ENCODE measurements at places on chromosomes 5 and 9. TPM values are rescaled to one million over a fixed set of nuclear protein-coding genes. Genes with fewer than 3 reads are reported as not detected.
A peak's percentile ranks its signal among the peaks of the same experiment; 100 is the strongest.

- no peaks in the 10 kb centered on the region for H3K36me3 ChIP-seq
- no peaks in the 10 kb centered on the region for H3K27me3 ChIP-seq
- no peak for DNase-seq
- no peak overlapping the region for H3K27ac ChIP-seq
- H3K4me3 ChIP-seq = no peak overlapping the region
These were observed 95.5 kb downstream of the PDE8B start for GRCh38 chr5:77305956-77306355.

DNA sequence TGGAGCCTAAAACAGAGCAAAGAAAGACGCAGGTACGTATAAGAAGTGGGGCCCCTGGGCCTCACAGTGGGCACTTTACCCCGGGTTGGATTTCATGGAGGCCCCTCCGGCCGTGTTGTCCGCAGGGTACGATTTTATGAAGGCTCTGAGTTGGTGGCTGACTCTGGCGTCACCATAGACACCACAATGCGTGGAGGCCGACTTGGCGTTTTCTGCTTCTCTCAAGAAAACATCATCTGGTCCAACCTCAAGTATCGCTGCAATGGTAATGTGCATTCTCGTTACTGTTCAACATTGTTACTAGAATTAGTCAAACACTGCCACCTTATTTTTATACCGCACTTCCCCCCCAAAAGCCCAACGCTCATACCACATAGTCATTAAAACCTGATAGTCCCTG lies 47.1 kb downstream of the THBS4 start:
- peaks cover 12% of the 10 kb centered on the region for H3K4me1 ChIP-seq
- H3K4me3 ChIP-seq = no peak overlapping the region
- H3K27ac ChIP-seq = peak overlapping the region; percentile 78
- DNase-seq = no peak
- H3K27me3 ChIP-seq = no peaks in the 10 kb centered on the region
- H3K36me3 ChIP-seq = no peaks in the 10 kb centered on the region

Gene SPATA31A3
- total RNA-seq = not detected

Gene ZNF618
- 0.11 TPM for total RNA-seq

GRCh38 chr5:534743-535671 lies 10.8 kb upstream of the SLC9A3 start:
- H3K4me1 ChIP-seq = peaks cover 2% of the 10 kb centered on the region
- peak; percentile 2 for DNase-seq
- H3K4me3 ChIP-seq = no peak overlapping the region
- H3K36me3 ChIP-seq = no peaks in the 10 kb centered on the region
- peaks cover 15% of the 10 kb centered on the region for H3K27me3 ChIP-seq
- no peak overlapping the region for H3K27ac ChIP-seq

- H3K4me3 ChIP-seq = no peak within 1 kb of the TSS
- no peaks in the 10 kb centered on the region for H3K4me1 ChIP-seq
- peaks cover 2% of the 10 kb centered on the region for H3K27me3 ChIP-seq
These were observed at the start of gene DNAH5 for GRCh38 chr5:13944560-13945199. TSS of gene DNAH5 (minus strand) at chr5:13944688. CDS start at chr5:13944438, 250 bp downstream.

Gene TNC
- total RNA-seq = 0.11 TPM

Gene CYLC2
- total RNA-seq = not detected

GRCh38 chr5:79961716-79962574 lies 29.1 kb downstream of the MTX3 start:
- no peaks in the 10 kb centered on the region for H3K36me3 ChIP-seq
- no peak for DNase-seq
- H3K27ac ChIP-seq = peak overlapping the region; percentile 93
- H3K4me1 ChIP-seq = peaks cover 32% of the 10 kb centered on the region
- H3K4me3 ChIP-seq = no peak overlapping the region

GRCh38 chr5:54832045-54832444 lies 153.3 kb downstream of the ESM1 start:
- no peak overlapping the region for H3K27ac ChIP-seq
- no peak overlapping the region for H3K4me3 ChIP-seq
- H3K27me3 ChIP-seq = no peaks in the 10 kb centered on the region
- H3K36me3 ChIP-seq = no peaks in the 10 kb centered on the region
- no peak for DNase-seq

Gene SGCD
- total RNA-seq = not detected

DNA sequence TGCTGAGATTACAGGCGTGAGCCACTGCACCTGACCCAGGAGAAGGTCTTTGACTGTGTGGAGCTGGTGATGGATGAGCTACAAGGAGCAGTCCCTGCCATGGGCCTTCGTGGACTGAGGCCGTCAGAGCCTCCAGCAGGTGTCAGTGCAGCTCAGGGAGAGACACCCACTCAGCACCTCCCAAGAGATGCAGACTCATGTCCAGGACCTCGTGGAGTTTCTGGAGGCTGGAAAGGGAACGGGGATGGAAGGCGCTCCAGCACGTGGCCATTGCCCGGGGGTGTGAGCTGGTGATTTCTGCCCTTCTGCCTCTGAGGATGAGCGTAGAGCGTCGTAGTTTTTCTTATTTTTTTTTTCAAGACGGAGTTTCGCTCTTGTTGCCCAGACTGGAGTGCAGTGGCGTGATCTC lies 9.5 kb downstream of the TOR4A start:
- H3K4me3 ChIP-seq = no peak overlapping the region
- H3K27me3 ChIP-seq = peaks cover 9% of the 10 kb centered on the region
- no peaks in the 10 kb centered on the region for H3K4me1 ChIP-seq
- peak; percentile 64 for DNase-seq
- no peak overlapping the region for H3K27ac ChIP-seq

- H3K36me3 ChIP-seq = no peaks in the 10 kb centered on the region
- peak; percentile 43 for DNase-seq
- peaks cover 1% of the 10 kb centered on the region for H3K27me3 ChIP-seq
- no peak overlapping the region for H3K4me3 ChIP-seq
- peak overlapping the region; percentile 14 for H3K27ac ChIP-seq
- peaks cover 5% of the 10 kb centered on the region for H3K4me1 ChIP-seq
These were observed 654.3 kb downstream of the CCDC171 start for GRCh38 chr9:16207161-16207560.

GRCh38 chr5:10315824-10316509 lies 8.3 kb upstream of the CMBL start:
- H3K4me1 ChIP-seq = peaks cover 3% of the 10 kb centered on the region
- peaks cover 5% of the 10 kb centered on the region for H3K27me3 ChIP-seq
- no peaks in the 10 kb centered on the region for H3K36me3 ChIP-seq
- no peak overlapping the region for H3K4me3 ChIP-seq
- no peak for DNase-seq

Measured in activated CD4-positive, alpha-beta T cell treated with anti-CD3 and anti-CD28 coated beads for 36 hours (primary cell).